ENCODE measurements at places on chromosomes 7 and 10. TPM values are rescaled to one million over a fixed set of nuclear protein-coding genes. Genes with fewer than 3 reads are reported as not detected.

The OPALIN gene
- total RNA-seq, result not detected

The SLC29A4 gene
- total RNA-seq, result 2.5 TPM

GRCh38 chr7:98493030-98493778, 92.3 kb upstream of the BAIAP2L1 start:
- DNase-seq, result no peak

- DNase-seq, result no peak
Measured at GRCh38 chr10:1746796-1747195, 9.5 kb upstream of the ADARB2 start.

Measured in gastrocnemius medialis (tissue), 4 donors.